ENCODE measurements at places on chromosomes 5 and 9.

- DNase-seq, result no peak
Observed at GRCh38 chr9:27622693-27623340, 49.5 kb upstream of the C9orf72 start.

- no peak for DNase-seq
Observed at GRCh38 chr5:140236891-140237598, 62.1 kb downstream of the CYSTM1 start.

DNA sequence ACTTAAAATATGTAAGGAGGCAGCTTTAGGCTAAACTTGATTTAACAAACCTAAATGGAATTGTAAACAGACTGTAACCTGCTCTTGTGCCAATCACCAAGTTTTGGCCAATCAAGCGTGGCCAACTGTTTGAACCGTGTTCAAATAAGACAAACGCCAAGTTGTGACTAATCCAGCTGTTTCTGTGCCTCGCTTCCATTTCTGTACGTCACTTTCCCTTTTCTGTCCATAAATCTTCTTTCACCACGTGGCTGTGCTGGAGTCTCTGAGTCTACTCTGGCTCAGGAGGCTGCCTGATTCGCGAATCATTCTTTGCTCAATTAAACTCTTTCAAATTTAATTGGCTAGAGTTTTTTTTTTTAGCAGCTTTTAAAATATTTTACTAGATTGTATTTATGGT is 71.3 kb downstream of the LIX1 start:
- no peak for DNase-seq

DNA sequence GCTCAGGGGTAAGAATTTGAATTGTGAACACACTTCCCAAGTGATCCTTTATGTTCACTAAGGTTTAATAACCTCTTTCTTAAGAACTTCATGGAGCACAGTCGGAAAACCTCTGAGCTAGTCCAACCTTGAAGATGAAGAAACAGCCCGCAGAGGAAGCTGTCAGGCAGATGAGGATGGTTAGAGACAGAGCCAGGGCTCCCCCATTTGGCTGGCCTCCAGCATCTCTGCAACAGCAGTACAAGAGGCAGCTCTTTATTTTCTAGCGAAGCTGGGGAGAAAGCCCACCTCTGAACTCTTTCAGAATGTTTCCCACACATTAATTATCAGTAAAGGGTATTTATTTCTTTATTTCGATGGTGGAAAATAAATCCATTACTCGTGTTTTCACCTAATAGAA is 350.8 kb downstream of the DMRT2 start:
- no peak for DNase-seq

- DNase-seq, result peak; percentile 52
Observed at GRCh38 chr5:111224561-111225345, 569 bp downstream of the CAMK4 start.

- DNase-seq, result no peak
Observed at GRCh38 chr9:78325846-78326360, 29.0 kb downstream of the PSAT1 start.

- DNase-seq, result no peak
Observed at GRCh38 chr9:85653153-85653552, 88.6 kb downstream of the AGTPBP1 start.

DNA sequence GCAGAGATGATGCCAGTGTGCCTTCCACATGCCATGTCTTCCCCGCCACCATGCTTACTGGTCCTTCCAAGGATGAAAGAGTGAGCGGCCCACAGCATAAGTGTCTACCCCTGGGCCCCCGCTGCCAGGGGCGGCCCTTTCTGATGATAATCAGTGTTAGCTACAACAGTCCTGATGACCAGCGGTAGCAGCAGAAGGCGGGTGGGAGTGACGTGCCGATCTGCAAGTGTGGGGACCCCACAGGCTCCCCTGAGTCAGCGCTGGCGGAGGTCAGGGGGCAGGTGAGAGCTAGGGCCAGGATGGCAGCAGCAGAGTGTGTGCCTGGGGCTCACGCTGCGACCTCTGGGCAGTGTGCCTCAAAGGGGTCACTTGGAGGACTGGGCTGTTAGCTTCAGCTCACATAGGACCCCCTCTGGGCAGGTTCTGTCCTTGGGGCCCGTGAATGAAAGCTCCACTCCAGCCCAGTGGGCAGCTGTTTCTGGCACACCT is 80.4 kb downstream of the HMCN2 start:
- DNase-seq, result no peak

GRCh38 chr5:97095318-97095732 is 47.1 kb downstream of the LIX1 start:
- no peak for DNase-seq

GRCh38 chr5:65924366-65925043 is 1.9 kb upstream of the ERBIN start:
- DNase-seq, result peak; percentile 8

- DNase-seq, result no peak
Observed at GRCh38 chr9:72440992-72441847, 76.2 kb upstream of the ZFAND5 start.

- DNase-seq, result no peak
Observed at GRCh38 chr9:72924154-72924790, 28.6 kb downstream of the ALDH1A1 start.

DNA sequence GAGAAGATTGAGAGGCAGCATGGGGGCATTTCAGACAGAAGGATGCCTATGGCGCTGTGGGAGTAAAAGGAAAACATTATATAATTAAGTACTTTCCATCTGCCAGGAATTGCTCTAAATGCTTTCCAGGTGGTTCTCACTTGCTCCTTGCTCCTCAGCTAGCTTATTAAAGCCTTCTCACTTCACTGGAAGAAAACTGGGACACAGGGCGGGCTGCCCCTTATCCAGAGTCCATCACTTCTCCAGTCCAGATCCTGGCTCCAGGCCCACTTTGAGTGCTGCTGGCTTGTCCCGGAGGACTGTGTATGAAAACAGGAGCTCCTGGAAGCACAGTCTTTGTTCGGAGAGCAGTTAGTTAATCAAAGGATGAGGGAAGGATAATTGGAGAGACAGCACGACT is 409.9 kb upstream of the ADAMTS16 start:
- no peak for DNase-seq

DNA sequence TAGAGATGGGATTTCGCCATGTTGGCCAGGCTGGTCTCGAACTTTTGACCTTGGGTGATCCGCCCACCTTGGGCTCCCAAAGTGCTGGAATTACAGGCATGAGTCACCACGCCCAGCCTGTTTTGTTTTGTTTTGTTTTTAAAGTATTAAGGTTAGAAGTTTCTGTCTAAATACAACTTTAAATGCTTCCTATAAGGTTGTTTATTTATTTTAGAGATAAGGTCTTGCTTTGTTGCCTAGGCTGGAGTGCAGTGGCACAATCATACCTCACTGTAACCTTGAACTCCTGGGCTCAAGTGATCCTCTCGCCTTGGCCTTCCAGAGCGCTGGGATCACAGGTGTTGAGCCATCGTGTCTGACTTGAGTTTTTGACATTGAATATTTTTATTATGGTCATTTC is 11.4 kb downstream of the MRRF start:
- DNase-seq, result no peak

GRCh38 chr5:142281008-142281367 is 43.8 kb downstream of the SPRY4 start:
- no peak for DNase-seq

DNA sequence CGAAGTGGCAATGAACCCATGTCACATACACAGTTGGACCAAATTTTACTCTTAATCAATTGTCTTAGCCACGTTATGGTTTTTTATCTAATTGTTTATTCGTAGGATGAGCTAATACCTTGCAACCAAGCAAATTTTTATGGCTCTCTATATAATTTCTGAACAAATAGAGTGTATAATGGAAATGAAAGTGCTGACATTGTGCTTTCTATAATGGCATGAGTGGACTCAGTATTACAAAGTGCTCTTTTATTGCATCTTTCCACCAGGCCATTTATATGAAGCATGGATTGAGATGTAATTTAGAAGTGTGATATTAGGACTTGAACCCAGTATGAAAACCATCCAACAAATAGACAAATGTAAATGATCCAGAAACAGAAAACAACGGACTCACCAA is 1096.0 kb downstream of the DTWD2 start:
- no peak for DNase-seq
